ENCODE measurements at places on chromosomes 4 and X.

DNA sequence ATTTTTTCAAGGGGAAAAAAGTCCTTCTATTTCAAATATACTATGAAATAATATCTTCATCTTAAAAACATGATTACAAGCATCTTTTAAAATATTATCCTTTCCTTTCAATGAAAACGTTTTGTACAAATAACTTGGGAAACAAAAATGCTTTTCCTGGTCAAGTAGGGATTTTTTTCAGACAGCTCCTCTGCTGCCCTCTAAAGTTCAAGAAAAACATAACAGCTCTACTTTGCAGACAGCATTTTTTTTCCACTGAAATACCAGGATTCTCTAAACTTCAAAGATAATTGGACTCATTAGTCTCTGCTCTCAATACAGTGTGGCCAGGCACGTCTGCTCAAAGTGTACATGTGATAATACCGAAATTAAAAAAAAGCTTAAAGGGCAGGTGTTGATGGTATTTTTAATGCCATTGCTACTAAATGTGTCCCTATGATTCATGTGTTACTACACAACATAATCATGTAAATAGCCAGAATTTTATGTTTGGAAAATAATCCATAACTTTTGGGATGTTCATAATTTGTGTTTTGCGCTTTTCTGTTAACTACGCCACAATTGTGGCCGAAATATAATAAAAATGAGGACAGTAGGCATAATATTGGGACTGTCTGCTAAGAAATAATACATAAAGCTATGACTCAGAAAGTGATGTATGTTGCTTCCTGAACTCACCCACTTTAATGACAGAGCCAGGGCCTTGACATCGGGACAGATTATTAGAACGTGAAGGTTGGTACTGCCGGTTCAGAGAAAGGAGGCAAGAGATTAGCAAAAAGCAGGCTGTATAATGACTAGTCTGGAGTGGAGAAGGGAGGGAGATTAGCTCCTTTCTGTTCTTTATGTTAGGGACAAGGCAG, 478.9 kb downstream of the KCNIP4 start:
- DNase-seq, result peak; percentile 7

DNA sequence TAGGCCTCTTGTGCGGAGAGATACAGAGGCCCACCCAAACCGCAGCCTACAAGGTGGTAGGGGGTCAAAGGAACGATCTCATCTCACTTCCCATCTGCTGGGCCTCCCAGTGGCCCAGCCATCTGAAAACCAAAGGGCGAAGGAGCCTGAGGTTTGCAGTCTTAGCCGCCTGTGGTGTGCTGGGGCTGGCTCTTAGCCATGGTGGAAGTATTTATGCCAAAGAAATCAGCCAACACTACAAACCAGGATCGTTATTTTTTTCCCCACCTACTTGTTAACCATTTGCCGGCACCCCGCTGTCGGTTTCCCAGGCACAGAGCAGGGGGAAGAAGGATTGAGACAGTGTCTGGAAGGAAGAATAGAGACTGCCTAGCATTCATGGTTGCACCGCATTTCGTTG, 30.9 kb upstream of the CDKL5 start:
- no peak for DNase-seq

DNA sequence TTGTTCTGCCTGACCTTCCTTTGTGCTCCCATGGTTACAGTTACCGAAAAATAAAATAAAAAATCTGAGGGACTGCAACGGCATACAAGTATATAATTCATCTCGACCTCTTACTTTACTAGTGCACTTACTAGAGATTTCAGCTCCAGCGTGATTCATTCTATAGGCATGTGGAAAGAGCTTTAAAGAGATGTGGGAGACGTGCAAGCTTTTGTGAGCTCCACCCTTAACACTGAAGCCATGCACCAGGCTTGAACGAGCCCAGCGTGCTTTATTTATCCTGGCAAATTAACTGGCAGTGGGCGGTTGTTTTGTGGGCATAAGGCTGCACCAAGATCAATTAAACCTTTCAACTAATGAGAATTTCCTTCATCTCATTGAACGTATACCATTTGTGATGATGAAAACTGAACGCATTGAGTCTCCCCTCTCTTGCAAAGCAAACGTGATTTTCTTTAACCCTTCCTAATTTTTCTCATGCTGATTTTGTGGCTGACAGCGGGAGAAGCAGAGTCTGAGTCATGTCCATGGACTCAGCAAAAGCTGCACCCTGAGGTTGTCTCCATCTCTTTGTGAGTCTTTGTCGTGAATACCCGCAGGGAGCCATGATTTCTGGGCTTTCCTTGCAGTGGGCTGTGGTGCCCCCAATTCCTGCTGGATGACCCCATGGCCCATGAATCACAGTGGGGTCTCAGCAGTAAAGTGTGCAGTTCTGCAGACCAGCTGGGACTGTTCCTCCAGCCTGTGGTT, 60.1 kb downstream of the MXRA5 start:
- DNase-seq, result peak; percentile 86

GRCh38 chr4:145266881-145267280, 86.5 kb upstream of the OTUD4 start:
- DNase-seq, result no peak

DNA sequence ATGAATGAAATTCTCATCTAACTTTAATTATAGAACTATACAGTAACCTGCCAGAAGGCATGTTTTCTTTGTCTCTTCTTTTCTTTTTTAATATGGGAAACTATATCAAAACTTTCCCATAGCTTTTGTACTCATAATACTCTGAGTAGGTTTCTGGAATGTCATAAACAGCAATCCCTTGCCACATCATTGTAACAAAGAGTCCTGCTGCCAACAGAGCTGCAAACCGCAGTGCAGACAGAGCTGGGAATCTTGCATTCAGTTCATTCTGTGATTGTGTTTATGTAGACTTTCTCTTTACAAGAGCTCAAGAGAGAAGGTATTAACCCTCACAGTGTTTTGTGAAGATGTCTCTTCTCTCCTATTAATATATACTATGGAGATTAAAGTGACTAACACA, 304.4 kb upstream of the SLIT2 start:
- DNase-seq, result peak; percentile 73

- peak; percentile 95 for DNase-seq
These were observed 124.1 kb downstream of the SPCS3 start for GRCh38 chr4:176443646-176444409.

DNA sequence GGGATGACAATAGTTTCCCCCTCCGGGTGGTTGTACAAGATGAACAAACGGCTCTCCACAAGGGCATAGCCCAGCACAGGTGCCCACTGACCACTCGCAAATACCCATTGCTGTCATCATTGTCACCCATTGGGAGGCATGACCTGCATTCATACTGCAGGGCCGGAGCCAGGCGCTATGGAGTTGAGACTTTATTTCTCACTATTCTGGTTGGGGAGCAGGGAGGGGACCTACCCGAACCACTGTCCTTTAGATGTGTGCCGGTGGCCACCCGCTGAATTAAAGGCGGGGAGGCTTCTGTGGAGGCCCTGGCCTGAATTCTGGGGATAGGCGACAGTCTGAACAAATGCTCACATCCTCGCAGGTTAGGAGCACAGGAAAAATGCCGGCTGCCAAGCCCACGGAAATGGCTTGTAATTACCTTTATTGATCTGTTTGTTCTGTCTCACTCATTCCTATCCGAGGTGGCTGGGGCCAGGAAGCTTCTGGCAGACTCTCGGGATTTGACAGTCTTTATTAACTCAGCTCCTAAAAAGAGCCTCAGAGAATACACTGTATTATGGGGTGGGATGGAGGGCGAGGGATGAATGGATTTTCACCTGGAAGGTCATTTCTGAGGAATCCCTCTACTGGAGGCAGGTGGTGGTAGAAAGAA, 125.1 kb upstream of the PSAPL1 start:
- DNase-seq, result no peak

DNA sequence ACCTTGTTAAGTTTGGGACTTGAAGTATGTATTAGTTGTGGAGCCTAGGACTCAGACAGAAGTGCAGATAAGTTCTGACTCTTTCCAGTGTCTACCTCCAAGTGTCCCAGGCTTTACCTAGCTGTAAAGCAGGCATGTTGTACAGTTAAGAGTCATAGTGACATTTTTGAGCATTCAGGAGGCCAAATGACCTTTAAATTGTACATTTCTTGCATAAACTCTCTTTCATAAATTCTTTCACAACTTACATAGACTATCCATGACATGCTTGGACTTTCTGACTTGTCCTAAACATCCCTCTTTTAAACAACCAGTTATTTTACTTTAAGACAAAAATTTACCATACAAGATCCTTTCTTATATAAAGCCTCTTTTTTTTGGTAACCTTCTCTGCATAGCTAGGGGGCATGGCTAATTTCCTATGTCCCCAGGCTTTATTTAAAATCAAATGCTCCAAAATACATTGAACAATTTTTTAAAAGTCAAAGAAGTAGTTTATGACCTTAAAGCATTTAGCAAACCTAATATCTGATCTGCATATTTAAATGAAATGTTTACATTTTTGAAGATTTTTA, 40.1 kb upstream of the UGT8 start:
- DNase-seq, result no peak
